ENCODE measurements at places on chromosomes 11 and 22.
A peak's percentile ranks its signal among the peaks of the same experiment; 100 is the strongest.

DNA sequence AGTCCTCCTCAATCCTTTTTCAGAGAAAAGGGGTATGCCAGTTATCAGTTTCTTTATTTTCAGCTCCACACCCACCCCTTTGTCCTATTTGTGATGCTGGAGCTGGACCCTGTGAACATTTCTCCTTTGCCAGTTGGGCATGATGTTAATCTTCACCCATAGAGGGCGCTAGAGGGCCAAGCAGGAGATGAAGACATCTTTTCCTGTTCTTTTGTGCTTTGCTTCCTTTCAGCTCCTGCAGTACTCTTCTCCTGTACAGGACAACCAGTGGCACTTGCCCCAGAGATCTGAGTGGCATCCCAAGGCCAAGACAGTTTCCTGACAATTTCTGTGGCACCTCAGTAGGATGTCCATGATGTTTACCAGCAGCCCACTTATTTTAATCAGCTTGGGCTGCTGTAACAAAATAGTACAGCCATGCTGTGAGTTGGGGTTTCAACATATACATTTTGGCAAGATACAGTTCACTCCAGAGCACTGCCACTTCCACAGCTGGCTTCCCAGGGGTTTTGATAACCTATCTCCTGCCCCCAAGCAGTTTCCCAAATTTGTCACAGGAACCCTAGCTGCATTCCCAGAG, 4.6 kb downstream of the SAA2 start:
- DNase-seq: peak; percentile 69

DNA sequence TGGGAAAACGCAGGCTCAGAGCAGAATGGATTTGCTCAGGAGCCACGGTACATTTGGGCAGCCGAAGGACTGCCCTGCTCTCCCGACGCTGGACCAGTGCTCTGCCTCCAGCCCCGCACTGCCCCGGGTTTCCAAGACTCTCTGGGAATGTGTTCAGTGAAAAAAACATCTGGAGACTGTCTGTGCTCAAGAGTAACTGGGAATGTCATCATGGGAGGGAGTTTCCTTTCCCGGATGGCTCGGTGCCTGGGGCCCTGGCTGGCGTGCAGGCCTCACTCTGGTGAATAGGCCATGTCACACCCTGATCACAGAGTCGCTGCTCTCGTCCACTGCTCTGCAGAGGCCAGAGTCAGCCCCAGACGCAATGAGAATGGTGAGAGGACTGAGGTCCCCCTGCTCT, 9.8 kb upstream of the APOL6 start:
- DNase-seq: no peak

DNA sequence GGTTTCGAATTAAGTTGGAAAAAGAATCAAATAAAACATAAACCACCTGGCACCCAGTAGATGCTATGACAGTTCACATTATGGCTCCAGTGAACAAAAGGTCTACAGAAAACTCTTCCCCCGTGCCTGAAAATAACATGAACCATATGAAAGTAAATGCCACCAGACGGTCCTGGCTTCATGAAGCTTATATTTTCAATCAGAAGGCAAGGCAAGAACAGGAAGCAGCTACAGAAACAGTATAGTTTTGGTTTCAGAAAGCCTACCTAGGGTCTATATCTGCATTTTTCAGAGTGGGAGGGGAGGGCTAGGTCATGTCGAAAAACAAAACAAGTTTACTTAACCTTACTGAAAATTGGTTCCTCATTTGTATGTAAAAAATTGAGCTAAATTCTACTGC, 9.8 kb downstream of the RAB30 start:
- DNase-seq: peak; percentile 83

GRCh38 chr22:22745225-22746060, 101.0 kb downstream of the GGTLC2 start:
- peak; percentile 44 for DNase-seq

DNA sequence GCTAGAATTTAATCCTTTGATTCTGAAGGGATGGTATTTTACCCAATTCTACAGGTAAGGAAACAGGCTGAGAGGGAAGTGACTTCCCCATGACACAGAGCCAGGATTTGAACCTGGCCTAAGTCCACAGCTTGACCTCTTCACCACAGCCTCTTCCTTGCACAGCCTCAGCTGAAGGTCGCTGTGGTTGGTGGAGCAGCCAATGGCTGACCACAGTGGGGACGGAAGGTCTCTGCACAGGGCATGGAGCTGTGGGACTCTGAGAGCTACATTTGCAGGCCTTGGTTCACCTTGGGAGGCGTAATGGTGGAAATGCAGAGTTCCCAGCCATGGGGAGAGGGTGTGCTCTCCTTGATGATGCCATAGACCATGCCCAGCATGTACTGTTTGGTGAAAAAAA, 295.0 kb downstream of the DDX10 start:
- no peak for DNase-seq

DNA sequence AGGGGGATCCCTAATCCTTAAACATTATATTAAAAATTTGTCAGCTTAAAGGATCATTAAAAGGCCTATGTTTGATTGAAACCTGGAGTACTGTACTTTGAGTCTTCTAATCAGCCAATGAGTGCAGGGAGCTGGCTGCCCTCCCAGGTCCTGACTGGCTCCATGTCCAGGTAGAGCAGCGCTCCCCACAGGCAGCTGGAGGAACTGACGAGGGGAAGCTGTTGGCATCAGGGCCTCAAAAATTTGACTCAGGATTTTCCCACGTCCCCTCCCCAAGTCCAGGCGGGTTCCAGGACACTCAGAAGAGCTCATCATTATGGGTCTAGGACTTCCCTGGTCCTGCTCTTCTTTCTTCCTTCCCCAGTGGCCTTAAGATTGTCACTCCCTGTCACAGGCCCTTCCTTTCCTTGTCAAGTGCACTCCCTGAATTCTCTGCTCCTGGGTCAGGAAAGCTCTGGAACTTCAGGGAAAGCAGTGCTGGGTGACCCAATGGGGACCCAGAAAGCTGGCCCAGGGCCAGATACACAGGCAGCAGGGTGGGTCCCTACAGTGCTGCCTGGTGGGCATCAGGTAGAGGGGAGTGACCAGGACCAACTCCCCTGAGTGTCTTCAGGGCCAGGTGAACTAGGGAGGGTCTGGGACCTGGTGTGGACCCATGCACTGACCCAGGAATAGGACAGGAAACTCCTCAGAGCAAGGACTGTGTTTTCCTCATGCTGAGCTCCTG, 65.5 kb downstream of the GGTLC2 start:
- DNase-seq: no peak

DNA sequence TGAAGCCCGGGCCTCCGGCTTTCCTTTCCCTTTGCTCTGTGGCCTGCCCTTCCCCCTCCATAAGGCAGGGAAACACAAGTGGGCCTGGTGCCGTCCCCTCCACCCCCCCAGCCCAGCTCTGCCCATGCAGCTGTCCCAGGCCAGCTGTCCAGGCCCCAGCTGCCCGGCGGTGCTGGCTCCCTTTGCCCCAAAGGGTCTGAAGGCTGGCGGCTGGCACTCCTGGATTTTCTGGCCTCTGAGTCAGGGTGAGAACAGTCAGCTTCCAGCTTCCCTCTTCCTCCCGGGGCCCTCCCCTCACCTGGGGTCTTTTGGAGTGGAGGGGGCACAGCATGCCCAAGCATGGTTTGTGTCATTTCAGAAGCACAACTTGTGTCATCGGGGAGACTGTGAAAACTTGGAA, 27.8 kb downstream of the CD82 start:
- no peak for DNase-seq

GRCh38 chr11:26350002-26350401, 18.1 kb downstream of the ANO3 start:
- no peak for DNase-seq

DNA sequence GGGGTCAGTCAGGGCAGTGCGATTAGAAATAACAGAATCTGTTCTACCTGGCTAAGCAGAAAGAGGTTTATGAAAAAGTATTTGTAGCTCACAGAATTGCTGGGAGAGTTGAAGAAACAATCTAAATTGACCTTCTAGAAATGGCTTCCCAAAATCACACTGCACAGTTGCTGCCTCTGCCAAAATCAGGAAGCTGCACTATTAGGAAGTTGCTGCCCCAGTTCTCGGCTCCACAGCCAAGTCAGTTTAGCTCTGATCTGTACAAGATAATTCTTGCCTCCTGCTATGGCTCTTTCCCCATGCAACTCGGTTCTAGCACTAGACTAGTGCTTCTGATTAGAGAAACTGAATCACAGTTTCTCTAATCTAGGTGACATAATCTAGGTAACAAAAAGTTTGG, 16.0 kb upstream of the CCDC90B start:
- no peak for DNase-seq

- DNase-seq: no peak
Observed at GRCh38 chr11:12719221-12719620, 45.0 kb downstream of the TEAD1 start.

DNA sequence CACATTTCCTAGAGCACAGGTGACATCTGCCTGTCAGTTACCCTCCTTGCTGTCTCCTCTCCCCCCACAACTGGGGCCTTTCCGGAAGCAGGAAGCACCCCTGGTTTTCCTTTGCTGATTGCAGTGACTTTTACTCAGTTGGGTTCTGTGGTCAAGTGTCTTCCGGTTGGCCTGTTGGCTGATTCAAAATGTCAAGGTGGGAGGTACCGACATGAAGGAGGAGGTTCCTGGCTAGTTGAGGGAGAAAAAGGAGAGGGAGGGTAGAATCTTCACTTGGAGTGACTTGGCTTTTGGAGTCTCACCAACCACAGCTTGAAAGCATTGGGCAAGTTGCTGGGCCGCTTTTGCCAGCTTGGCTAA, 9.3 kb upstream of the ADAMTS15 start:
- DNase-seq: no peak

All from naive B cell (primary cell).